K562 (cell line): ENCODE measurements at places on chromosomes 1 and 21.

DNA sequence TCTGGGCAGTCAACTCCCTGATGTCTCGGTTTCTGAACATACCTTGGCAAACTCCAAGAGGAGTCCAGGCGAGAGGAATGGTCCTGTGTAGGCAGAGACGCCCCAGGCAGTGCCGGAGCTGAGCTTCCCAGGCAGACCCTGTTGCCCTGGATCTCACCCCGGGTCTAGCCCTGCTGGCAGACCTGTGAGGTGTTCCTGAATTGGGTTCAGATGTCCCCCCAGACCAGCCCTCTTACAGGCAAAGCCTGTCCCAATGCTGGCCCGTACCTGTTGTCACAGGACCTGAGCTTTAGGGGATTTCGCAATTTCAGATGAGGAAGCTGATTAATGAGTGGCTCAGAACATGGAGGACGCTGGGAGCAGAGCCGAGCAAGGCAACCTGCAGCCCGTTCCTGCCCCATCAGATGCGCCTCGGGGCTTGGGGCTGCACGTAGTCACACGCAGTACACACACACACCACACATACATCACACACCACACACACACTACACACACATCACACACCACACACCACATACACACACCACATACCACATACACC, 38.5 kb upstream of the PDE9A start:
- no peak for DNase-seq

DNA sequence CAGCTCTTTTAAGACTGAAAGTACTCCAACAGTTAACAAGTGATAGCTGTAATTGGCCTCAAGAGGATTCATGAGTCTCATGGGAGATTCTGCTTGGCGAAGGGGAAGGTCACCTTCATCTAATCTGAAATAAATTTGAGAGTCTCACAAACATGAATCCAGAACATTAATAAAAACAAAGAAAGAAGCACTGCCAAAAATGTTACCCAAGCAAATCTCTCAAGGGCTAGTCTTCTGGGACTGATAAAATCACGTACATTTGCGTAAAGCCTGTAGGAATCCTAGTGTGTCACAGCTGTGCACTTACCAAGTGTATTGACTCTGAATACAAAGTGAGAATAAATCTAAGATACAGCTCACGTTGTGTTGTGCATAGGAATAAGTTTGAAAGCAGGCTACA, 21.2 kb upstream of the NUF2 start:
- no peak for DNase-seq

DNA sequence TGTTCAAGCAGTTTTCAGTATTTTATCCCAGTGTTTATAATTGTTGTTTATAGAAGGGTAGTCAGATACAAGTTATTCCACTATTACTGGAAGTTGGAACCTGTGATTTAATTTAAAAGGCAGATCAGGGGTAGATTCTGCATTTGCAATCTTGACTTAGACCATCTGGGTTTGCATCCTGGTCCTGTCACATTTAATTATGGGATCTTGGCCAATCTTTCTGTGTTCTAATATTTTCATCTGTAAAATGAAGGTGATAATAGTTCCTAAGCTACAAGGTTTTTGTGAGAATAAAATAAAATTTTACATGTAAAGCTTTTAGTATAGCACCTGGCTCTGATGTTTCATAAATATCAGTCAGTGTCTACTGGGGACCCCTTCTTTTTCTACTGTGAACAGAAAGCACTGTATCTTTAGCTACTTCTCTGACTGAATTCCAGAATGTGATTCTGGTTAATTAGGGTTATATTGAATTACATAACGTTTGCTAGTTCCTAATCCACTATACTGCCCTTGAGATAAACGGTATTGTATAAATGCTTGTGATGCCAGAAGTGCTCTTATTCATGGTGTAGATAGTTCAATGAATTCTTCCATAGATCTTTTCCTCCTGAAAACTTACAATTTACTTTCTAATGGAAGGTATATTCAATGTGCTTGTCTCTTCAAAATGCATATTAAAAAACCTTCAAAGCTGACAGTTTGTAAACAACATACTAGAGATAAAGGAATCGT, 131.0 kb downstream of the KCNK1 start:
- no peak for DNase-seq

DNA sequence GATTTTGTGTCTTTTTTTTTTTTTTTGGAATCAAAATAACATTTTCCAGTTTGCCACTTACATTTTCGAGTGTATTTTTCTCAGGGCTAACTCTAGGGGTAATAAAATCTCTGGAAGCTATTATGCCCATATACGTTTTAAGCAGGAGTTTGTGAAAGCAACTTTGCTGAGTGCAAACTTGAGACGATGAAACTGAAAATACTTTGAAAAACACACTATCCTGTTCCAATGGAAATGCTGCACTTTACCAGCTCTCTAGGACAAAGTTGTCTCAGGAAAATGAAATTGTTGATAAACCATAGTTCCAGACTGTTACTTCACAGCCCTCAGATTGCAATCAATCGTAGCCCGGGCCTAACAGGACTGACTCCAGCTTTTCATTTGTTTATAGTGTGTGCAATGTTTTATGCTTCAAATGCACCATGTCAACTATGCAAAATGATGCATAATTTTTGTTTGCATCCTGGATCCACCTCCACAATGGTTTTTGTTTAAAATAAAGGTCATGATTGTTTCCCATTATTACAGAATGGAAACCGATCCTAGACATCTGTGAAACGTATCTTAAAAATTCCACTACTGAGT, 220.6 kb upstream of the PKN2 start:
- DNase-seq: no peak

- no peak for DNase-seq
Measured at GRCh38 chr1:62951428-62951827, 167.5 kb downstream of the ATG4C start.

GRCh38 chr1:100237091-100237490, 12.5 kb downstream of the DBT start:
- no peak for DNase-seq

- DNase-seq: no peak
Measured at GRCh38 chr1:164337885-164338284, 221.1 kb upstream of the PBX1 start.

DNA sequence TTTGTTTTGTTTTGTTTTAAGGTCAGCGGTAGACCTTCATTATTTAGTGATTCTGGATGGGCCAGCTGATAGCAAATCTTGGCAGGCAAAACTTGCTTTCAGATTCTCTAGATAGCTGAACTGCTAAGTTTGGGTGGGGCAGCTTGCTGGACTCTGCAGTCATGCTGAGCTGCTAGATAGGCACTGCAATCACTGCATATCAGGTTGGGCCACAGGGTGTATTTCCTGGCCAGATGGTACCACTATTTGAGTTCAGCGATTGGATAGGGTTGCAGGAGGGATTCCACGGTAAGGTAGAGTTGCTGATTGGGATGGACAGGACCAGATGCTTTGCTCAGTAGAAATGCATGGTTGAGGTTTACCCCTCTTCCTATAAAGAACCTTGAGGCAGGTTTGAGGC, 579.3 kb upstream of the ADGRL4 start:
- DNase-seq: no peak

GRCh38 chr1:145906954-145907753, 2.7 kb downstream of the ITGA10 start:
- no peak for DNase-seq

GRCh38 chr21:42563686-42564085, 50.0 kb downstream of the SLC37A1 start:
- peak; percentile 50 for DNase-seq

DNA sequence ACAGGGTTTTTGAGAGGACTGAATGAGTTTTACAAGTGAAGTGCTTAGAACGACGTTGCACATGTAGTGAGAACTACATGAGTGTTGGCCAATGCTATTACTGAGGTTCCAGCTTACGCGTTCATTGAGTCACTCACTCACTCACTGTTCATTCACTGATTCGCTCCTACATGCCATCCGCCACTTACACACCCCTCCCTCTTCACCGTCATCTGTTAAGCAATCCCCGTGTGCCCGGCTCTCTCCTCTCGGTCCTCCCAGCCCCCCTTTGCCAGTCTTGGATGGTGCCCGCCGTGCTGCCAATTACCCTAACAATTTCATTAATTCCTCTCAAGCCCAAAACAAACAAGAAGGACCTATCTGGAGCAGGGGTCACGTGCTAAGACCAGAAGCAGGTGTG, 27.3 kb upstream of the EPHA2 start:
- DNase-seq: no peak

GRCh38 chr1:53646732-53647131, 92.2 kb downstream of the GLIS1 start:
- DNase-seq: no peak

DNA sequence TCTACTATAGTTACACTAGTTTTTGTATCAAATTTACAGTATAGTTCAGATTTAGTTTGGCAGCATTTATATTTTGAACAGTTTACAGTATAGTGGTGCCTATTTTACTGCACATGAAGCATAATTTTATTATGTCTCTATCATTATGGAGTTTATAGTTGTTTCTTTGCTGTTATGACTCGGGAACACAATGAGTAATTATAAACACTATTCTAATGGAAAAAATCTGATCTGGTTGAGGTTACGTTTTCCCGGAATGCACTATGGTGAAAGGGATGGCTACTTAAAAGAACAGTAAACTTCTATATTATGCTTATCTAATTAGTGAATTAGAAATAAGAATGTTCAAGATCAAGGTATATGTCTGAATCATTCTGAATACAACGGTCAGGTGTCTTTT, 10.6 kb downstream of the LCA5L start:
- DNase-seq: no peak

- no peak for DNase-seq
Measured at GRCh38 chr1:230948903-230949302, 29.8 kb downstream of the TTC13 start.
